ENCODE measurements at places on chromosomes 2 and 18.

GRCh38 chr2:41829052-41829451, 218.8 kb upstream of the PKDCC start:
- DNase-seq: no peak

DNA sequence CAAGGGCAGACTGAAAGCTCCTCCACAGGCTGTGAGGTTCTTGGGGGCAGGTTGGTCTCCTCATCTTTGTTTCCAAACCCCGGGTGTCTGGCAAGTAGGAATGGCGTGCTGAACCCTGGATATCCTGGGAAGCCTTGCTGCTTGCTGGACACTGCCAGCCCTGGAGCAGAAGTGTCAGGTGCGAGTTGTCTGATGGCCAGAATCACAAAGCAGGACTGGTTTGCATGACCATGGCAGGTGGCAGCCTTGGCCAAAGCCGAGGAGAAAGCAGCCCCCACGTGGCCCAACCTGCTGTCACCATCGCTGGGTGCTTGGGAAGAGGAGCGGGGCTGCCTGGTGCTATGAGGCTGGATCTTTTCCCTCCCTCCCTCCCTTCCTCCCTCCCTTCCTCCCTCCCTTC, 309.5 kb upstream of the HS6ST1 start:
- DNase-seq: no peak

DNA sequence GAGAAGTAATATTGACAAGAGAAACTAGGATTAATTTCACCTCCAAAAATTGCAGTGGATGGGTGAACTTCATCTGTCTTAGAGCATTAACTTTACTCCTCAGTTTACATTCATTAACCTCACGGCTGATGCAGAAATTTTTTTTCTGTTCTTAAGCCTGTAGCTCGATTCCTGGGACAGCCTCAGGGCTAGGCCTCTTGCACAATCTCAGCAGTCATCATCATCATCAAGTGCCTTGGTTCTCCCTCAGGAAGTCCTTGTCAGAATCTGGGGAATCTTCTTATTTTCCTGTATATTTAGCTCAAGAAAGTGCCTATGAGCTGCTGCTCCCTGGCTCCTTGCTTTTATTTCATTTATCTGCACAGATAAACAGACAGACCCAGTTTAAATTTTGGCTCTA, 1272.2 kb upstream of the LRRTM1 start:
- DNase-seq: no peak

- no peak for DNase-seq
These were observed 184.4 kb downstream of the TGIF1 start for GRCh38 chr18:3634250-3634939.

DNA sequence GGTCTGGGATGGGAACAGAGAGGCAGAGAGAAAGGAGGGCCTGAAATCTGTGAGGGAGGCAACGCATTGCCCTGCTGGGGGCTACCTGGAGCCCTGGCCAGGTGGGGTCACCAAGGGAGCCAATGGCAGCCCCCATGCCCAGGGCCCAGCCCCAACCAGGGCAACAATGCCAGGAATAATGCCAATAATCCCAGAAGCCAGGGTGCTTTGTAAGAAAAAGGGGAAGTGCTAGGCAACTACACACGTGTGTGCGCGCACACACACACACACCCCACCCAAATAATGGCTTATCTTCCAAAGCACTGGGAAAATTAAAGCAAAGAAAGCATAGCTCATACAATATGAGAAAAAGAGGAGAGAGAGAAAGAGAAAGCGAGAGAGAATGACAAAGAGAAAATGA, 7.0 kb upstream of the CLEC4F start:
- no peak for DNase-seq

- peak; percentile 77 for DNase-seq
These were observed 19.6 kb downstream of the RAMP1 start for GRCh38 chr2:237879058-237879430.

DNA sequence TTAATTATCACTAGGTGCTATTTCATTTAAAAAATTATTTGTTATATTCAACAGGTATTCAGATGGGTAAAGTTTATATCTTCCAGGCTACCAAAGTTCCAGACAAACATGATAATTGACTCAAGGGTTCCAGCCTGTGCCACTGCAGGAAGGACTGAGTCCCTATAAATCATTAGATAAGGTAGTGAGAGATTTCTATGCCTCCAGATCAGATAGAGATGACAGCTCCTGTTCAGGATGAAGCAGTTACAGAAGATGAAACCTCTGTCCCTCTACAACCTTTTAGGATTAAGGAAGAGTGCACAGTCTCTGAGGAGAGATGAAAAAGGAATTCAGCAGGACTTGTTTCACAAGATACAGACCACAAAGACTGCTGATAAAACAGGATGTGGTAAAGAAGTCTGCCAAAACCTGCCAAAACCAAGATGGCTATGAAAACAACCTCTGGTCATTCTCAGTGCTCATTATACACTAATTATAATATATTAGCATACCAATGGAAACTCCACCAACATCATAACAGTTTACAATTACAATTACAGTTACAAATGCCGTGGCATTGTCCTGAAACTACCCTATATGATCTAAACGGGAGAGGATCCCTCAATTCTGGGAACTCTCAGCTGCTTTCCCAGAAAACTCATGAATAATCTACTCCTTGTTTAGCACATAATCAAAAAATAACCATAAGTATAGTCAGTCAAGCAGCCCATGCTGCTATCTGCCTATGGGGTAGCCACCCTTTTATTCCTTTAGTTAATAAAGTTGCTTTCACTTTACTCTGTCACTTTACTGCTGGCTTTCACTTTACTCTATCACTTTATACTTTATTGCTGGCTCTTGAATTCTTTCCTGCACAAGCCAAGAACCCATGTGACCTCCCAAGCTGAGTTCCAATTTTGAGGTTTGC, 288.5 kb downstream of the PDE11A start:
- peak; percentile 71 for DNase-seq

DNA sequence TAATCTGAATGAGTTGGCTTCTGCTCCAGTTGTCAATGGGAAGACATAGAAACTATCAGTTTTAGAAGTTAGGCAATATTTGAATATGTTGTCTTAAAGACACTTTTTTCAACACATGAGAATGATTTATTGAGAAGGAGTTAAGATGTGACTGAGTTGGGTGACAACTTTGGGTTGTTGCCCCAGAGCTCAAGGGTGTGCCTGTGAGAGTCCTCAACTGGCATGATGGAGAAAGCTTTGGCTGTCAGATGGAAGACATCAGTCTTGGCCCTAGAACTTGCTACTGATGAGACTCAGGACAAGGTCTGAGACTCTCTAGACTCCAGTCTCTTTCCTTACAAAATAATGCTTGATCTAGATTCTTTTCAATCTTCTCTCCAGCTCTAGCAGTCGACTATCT, 69.0 kb upstream of the CTAGE1 start:
- DNase-seq: no peak
